ENCODE measurements at places on chromosomes 2 and 18.

DNA sequence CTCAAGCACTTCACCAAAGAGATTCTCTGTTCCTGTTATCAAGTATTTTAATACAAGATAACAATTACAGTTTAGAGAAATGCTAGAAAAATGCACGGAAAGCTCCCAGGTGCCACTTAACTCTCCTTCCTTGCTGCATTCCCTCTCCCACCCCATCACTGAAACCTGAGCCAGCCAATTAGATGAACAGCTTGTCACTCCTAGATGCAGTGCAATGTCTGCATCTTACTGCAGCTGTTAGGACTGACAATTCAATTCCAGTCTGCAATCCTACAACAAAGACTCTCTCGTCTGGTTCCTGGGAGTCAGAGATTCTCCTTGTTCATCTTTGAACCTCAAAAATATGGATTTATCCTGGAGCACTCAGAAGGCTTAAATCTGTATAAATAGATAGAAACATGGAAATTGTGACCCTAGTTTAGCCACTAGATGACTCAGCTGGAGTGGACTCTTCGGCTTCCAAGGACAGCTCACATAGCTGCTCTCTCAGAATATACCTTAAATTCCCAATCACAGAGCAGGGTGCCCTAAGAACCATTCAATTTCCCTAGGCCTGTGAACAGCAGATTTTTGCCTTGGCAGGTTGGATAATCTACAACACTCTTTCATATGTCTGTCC is 311.1 kb downstream of the NRXN1 start:
- H3K36me3 ChIP-seq: no peaks in the 10 kb centered on the region
- no peak overlapping the region for H3K4me3 ChIP-seq
- no peak for DNase-seq
- H3K27me3 ChIP-seq: no peaks in the 10 kb centered on the region
- no peaks in the 10 kb centered on the region for H3K4me1 ChIP-seq

DNA sequence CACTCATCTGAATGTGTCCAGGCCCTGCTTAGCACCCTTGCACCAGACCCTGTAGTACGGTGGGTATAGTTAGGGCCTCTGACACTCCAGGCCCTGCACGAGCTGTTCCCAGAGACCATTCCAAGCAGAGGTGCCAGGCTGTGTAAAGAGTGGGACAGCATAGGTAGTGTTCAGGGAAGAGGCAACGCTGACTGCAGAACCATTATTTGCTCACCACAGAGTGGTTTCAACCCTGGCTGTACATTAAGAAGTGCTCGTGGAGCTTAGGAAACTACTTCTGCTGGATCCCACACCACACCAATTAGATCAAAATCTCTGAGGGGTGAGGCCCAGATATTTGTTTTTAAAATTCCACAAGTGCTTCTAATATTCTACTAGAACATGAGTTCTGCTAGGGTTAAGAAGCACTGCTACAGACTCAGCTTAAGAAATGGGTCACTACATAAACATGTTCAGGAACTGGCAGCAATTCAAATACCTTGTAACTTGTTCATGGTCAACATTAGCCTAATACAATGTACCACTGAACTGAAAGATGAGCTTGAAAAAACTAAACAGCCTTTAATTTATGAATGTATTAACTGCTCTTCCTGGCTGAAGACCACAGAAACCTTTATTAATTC is 183.0 kb downstream of the MYO5B start:
- peaks cover 3% of the 10 kb centered on the region for H3K4me1 ChIP-seq
- H3K4me3 ChIP-seq: no peak overlapping the region
- no peaks in the 10 kb centered on the region for H3K36me3 ChIP-seq
- H3K27me3 ChIP-seq: peaks cover 26% of the 10 kb centered on the region
- H3K27ac ChIP-seq: no peak overlapping the region

DNA sequence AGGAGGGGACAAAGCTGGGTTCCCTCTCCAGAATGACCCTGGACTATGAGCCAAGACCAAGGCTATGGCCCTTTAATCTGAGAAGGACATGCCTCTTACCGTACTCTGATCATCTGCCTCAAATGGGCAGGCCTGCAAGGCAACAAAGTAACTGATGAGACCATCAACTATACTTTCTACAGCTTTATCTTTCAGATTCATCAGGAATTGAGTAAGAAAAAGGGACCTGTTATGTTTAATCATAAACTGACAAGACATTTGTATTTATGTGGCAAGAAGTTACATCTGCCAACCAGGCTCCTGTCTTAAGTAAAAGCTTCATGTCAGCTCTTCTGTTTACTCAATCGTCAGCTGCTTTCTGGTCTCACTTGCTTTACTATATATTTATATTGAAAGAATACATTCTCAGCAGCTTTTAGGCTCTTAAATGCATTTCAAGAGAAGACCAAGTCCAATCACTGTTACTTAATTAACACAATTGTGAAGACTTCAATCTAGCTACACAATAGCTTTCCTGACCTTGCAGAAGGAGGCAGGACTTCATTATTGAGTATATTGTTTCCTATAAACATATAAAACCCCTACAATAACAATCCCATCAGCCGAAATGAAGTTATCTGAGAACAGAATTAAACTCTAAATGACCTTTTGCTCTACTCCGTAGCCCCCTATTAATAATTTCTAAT is 163.8 kb downstream of the ETAA1 start:
- no peak for DNase-seq
- no peaks in the 10 kb centered on the region for H3K4me1 ChIP-seq

GRCh38 chr2:124805060-124805459 is 780.0 kb downstream of the CNTNAP5 start:
- H3K27me3 ChIP-seq: no peaks in the 10 kb centered on the region
- no peak for DNase-seq
- no peak overlapping the region for H3K4me3 ChIP-seq
- no peaks in the 10 kb centered on the region for H3K36me3 ChIP-seq
- no peak overlapping the region for H3K27ac ChIP-seq
- no peaks in the 10 kb centered on the region for H3K4me1 ChIP-seq
